Lung (tissue), 17 donors: ENCODE measurements at places on chromosomes 1 and 21. TPM values are rescaled to one million over a fixed set of nuclear protein-coding genes. Genes with fewer than 3 reads are reported as not detected.

DNA sequence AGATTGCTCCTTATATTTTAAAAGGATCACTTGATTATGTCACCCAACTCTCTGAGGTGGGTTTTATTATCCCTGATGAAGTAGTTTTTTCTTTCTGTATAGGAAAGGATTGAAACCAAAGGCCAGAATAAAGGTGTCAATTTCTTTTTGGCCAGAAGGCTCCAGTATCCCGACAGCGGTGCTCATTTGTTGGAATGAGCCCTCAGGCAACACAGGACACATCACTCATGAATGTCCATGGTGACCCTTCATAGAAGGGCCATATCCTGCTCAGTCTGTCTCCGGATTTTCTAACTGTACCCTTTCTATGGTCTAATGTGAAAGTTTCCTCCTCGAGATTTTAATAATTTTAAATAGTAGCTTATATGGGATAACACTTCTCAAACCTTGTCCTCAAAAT lies 171.3 kb upstream of the USP24 start:
- H3K4me3 ChIP-seq, result no peak overlapping the region
- no peaks in the 10 kb centered on the region for H3K27me3 ChIP-seq
- H3K27ac ChIP-seq, result no peak overlapping the region
- H3K36me3 ChIP-seq, result no peaks in the 10 kb centered on the region
- peaks cover 8% of the 10 kb centered on the region for H3K4me1 ChIP-seq

GRCh38 chr1:228899421-228899956 lies 164.2 kb downstream of the RHOU start:
- H3K36me3 ChIP-seq, result no peaks in the 10 kb centered on the region
- no peak overlapping the region for H3K27ac ChIP-seq
- H3K27me3 ChIP-seq, result no peaks in the 10 kb centered on the region
- no peak overlapping the region for H3K4me3 ChIP-seq
- H3K4me1 ChIP-seq, result peaks cover 15% of the 10 kb centered on the region

- peak overlapping the region; percentile 28 for H3K4me3 ChIP-seq
- no peaks in the 10 kb centered on the region for H3K36me3 ChIP-seq
- peaks cover 7% of the 10 kb centered on the region for H3K4me1 ChIP-seq
- H3K27ac ChIP-seq, result no peak overlapping the region
Observed at GRCh38 chr1:216531263-216532239, 108.3 kb upstream of the USH2A start.

DNA sequence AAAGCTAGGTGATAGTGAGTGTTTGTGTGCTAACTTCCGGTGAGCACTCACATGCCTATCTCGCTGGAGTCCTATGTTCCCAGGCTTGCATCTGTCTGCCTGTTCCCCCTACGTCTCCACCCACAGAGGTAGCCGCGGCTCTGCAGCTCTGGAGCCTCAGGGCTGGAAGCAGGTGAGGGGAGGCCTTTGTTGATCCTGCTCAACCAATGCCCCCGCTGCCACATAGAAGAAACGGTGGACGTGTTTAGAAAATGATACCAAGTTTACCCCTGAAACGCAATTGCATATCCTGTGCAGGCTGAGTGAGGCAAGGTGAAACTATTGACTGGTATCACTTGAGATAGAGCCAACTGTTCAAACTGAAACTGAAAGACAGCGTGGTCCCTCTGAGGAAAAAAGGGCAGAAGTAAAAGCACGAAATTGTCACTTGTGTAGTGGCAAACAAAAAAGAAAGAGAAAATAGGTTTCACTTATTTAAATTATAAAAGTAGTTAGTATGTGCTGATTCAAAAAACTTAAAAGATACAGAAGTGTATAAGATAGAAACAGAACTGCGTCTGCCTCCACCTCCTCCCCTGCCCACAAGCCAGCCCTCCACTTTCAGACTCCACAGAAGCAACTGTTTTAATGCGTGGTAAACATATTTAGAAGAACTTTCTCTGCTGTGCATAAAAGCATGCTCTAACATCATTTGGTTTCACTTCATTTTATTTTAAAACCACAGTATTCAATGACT lies 38.6 kb upstream of the ETS2 start:
- no peaks in the 10 kb centered on the region for H3K36me3 ChIP-seq
- no peak overlapping the region for H3K27ac ChIP-seq
- no peaks in the 10 kb centered on the region for H3K27me3 ChIP-seq
- DNase-seq, result no peak
- H3K4me3 ChIP-seq, result no peak overlapping the region

- no peaks in the 10 kb centered on the region for H3K27me3 ChIP-seq
- peaks cover 8% of the 10 kb centered on the region for H3K36me3 ChIP-seq
- no peak for DNase-seq
- peaks cover 3% of the 10 kb centered on the region for H3K4me1 ChIP-seq
Observed at GRCh38 chr1:34851431-34852105, 8.0 kb downstream of the SMIM12 start.

DNA sequence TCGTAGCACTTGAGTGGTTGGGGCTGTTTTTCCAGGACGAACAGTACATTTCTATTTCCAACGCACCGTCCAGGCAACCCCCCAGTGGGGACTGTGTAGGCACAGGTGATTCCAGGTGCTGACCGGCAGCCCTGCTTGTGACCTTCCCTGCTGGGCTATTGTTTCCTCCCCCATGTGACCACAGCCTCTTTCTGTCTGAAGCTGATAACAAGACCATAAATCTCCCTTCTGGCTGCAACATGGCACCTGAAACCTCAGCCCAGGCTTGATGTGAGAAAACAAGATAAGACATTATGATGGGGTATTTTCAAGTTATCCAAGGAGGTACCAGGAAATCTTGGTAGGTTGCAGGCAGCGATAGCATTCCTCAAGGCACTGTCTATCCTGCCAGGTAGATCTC lies 48.2 kb downstream of the HLX start:
- no peak overlapping the region for H3K27ac ChIP-seq
- H3K27me3 ChIP-seq, result no peaks in the 10 kb centered on the region
- no peaks in the 10 kb centered on the region for H3K4me1 ChIP-seq
- H3K36me3 ChIP-seq, result no peaks in the 10 kb centered on the region
- DNase-seq, result no peak

DNA sequence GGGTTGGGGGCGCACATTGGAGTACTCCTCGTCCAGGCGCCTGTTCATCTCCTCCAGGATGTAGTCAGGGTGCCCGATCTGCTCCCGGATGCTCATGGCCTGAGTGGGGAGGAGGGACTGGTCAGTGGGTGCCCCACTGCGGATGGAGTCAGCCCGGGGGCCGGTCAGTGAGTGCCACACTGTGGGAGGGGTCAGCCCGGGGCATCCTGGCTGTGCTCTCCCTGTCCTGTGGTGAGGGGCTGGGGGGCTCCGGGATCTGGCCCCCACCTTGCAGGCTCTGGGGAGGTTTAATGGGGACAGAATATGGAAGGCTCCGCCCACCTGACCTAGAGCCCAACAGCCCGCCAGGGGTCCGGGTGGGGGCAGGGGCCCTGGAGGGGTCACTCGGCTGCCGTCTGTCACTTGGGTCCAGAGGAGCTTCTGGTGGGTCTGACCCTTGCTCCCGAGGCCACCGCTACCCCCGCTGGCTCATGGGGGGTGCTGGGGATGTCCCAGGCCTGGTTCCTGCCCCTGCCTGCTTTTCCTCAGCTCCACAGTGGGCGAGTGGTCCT lies 8.8 kb downstream of the PRXL2B start:
- no peak for DNase-seq
- no peaks in the 10 kb centered on the region for H3K27me3 ChIP-seq
- no peaks in the 10 kb centered on the region for H3K36me3 ChIP-seq
- H3K4me3 ChIP-seq, result no peak overlapping the region

DNA sequence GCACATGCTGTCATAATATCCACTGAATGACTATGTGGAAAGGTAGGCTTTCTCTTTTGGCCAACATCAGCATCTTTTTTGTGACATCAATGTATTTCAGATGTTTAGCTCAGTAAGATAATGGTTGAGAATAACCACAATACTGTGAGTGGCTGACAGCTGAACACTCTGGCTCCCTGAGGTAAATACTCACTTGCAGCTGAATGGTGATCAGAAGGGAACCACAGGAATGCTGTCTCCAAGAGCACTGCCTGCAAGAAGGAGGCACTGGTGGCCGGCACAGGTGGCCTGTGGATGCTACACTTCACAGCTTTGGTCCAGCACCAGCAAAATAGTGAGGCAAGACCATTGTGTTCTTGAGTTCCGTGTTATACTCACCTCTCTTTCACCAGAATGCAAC lies 118.7 kb upstream of the PPM1J start:
- H3K27me3 ChIP-seq, result no peaks in the 10 kb centered on the region
- H3K4me3 ChIP-seq, result no peak overlapping the region
- no peak overlapping the region for H3K27ac ChIP-seq

GRCh38 chr21:44943005-44943685 lies 3.3 kb downstream of the SLX9 start:
- no peak overlapping the region for H3K27ac ChIP-seq
- no peaks in the 10 kb centered on the region for H3K27me3 ChIP-seq
- peaks cover 5% of the 10 kb centered on the region for H3K4me1 ChIP-seq
- no peak overlapping the region for H3K4me3 ChIP-seq
- H3K36me3 ChIP-seq, result peaks cover 36% of the 10 kb centered on the region

GRCh38 chr1:155139895-155140629 lies at the start of gene DPM3:
Gene DPM3 (minus strand): TSS chr1:155140531. CDS start chr1:155140240, 291 bp downstream.
- H3K4me3 ChIP-seq, result peak within 1 kb of the TSS; percentile 61
- H3K4me1 ChIP-seq, result peaks cover 13% of the 10 kb centered on the region
- H3K27ac ChIP-seq, result peak within 1 kb of the TSS; percentile 84
- peaks cover 2% of the 10 kb centered on the region for H3K36me3 ChIP-seq

GRCh38 chr1:79587229-79587628 lies 580.7 kb upstream of the ADGRL4 start:
- H3K36me3 ChIP-seq, result no peaks in the 10 kb centered on the region
- no peak overlapping the region for H3K4me3 ChIP-seq
- H3K27ac ChIP-seq, result no peak overlapping the region
- DNase-seq, result no peak

- DNase-seq, result no peak
- no peak overlapping the region for H3K27ac ChIP-seq
- no peaks in the 10 kb centered on the region for H3K27me3 ChIP-seq
- no peaks in the 10 kb centered on the region for H3K36me3 ChIP-seq
- no peak overlapping the region for H3K4me3 ChIP-seq
Observed at GRCh38 chr1:19064906-19065450, 108.5 kb upstream of the IFFO2 start.

The NFASC gene
- 11.2 TPM for total RNA-seq

The RSPO1 gene
- total RNA-seq, result 0.43 TPM

The CD34 gene
- 44.8 TPM for total RNA-seq

The PTPN7 gene
- total RNA-seq, result 6.9 TPM
